ENCODE measurements at places on chromosomes 6 and 20.

DNA sequence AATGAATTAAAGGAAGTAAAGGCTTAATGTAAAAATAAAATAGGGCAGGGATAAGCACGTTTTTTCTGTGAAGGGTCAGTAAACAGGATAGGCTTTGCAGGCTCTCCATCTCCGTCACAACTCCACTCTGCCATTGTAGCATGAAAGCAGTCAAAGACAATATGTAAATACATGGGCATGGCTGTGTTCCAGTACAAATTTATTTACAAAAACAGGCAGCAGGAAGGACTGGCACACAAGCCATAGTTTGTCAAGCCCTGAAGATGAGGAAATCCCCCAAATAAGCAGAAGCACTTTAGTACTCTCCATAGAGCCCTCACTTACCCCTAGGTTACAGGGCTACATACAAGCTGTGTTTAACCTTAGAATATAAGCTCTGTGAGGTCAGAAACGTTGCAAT, 8.9 kb upstream of the FBXO9 start:
- DNase-seq = no peak

DNA sequence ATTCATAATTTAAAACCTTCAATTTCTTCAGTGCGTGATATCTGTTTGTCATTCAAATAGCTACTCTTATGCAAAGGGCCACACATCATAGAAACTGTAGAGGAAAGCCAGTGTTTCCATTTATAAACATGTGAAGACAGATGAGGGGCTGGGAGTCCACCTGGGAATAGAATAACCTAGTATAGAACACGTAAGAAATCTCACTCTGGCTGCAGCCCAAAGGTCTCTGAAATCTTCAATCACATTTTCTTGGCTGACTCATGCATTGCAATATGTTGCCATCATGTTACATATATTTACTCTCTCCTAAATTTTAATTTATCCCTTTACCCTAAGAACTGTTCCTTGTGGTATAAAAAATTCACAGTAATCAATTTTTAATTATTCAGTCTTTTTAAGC, 123.2 kb downstream of the ELOVL4 start:
- no peak for DNase-seq

- no peak for DNase-seq
Measured at GRCh38 chr6:54614499-54615195, 231.9 kb upstream of the FAM83B start.

- DNase-seq = no peak
Measured at GRCh38 chr6:64143101-64143500, 507.5 kb downstream of the PHF3 start.

- DNase-seq = no peak
Measured at GRCh38 chr6:97427648-97428047, 144.6 kb upstream of the MMS22L start.

DNA sequence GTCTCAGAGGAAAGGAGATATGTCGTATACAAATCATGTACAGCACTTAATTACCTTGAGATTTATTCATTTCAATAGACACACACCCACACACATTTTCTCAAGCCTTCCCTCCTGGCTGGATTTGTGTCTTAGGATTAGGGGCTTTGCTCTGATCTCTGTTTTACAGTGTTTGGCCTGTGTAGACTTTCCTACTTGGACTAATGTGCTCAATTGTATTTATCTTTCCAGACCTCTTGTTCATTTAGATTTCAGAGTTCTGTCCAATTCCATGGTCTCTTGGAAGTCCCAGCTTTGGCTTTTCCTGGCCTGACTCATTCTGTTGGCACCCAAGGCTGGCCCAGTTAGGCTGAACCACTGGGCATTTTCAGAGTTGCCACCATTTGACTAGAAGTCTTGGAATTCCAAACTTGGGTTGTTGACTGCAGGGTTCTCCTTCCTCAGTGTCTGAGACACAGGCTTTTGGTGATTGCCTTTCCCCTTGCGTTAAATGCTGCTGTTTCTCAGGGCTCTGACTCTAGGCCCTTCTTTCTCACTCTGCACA, 8.9 kb upstream of the RFPL4B start:
- no peak for DNase-seq

GRCh38 chr20:17029698-17030097, 197.1 kb upstream of the PCSK2 start:
- no peak for DNase-seq

DNA sequence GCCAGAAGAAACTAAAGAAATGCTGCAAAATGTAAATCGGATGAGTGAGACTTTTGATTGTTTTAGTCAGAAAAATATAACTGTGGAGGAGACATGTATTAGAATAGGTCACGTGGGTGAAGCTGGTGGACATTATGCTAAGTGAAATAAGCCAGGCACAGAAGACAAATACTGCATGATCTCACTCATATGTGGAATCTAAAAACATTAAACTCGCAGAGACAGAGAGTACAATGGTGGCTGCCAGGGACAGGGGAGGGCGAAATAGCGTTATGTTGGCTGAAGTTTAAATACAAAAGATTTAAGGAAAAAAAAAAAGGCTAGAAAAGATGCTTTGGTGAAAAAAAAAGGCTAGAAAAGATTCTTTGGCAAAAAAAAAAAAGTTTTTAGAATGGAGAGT, 63.5 kb upstream of the HDDC2 start:
- DNase-seq = no peak

All from DMS79 (cell line).